ENCODE measurements at places on chromosomes 11 and 22. TPM values are rescaled to one million over a fixed set of nuclear protein-coding genes. Genes with fewer than 3 reads are reported as not detected.

Gene BACE1
- total RNA-seq, result 25.3 TPM

DNA sequence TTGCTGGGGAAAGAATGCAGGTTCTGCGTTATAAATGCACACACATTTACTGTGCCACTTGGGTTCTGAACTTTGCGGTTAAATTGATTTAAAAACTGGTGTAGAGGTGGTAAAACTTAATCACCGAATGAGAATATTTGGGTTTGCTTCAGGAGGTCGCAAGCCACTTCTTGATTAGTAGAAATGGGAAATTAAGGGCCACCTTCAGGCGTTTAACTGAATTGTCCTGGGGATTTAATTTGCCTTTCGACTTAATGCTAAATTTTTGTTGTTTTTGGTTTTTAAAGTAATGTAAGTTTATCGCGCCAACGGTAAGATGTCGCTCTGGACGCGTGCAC is 459 bp upstream of the NCR3LG1 start:
- peak overlapping the region; percentile 43 for H3K4me3 ChIP-seq
- peaks cover 41% of the 10 kb centered on the region for H3K27me3 ChIP-seq
- no peak for DNase-seq
- H3K36me3 ChIP-seq, result no peaks in the 10 kb centered on the region
- peaks cover 6% of the 10 kb centered on the region for H3K4me1 ChIP-seq

GRCh38 chr22:37561212-37562048 is 1.1 kb downstream of the CDC42EP1 start:
- H3K27ac ChIP-seq, result no peak overlapping the region
- peak; percentile 94 for DNase-seq
- peaks cover 11% of the 10 kb centered on the region for H3K27me3 ChIP-seq
- H3K4me3 ChIP-seq, result peak overlapping the region; percentile 56
- H3K36me3 ChIP-seq, result no peaks in the 10 kb centered on the region
- H3K4me1 ChIP-seq, result peaks cover 6% of the 10 kb centered on the region

GRCh38 chr11:119560961-119561360 is 138.0 kb upstream of the THY1 start:
- no peak for DNase-seq
- H3K27me3 ChIP-seq, result peaks cover 2% of the 10 kb centered on the region
- H3K4me3 ChIP-seq, result no peak overlapping the region
- no peaks in the 10 kb centered on the region for H3K36me3 ChIP-seq
- no peak overlapping the region for H3K27ac ChIP-seq

GRCh38 chr11:114399490-114400215 is 658 bp downstream of the C11orf71 start:
- peak; percentile 82 for DNase-seq
- H3K4me1 ChIP-seq, result peaks cover 16% of the 10 kb centered on the region
- no peaks in the 10 kb centered on the region for H3K27me3 ChIP-seq
- no peaks in the 10 kb centered on the region for H3K36me3 ChIP-seq
- peak overlapping the region; percentile 98 for H3K27ac ChIP-seq

Gene ANGPTL5
- not detected for total RNA-seq

DNA sequence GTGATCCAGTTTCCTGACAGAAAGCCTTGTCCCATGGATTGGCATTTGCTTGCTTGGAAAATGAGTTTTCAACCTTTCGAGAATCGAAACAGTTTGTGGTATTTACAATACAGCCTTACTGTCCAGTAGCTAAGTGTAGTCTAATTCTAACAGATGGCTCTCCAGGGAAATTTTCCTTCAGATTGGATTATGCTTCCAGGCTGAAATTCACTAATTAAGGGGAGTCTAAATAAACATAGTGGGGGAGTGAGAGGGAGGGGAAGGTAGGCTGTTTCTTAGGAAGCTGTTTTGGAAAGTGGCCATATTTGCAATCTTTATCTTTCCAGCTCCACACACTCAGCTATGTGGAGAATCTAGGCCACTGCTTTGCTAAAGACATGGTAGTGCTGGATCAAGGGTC is 81.3 kb downstream of the SYT9 start:
- H3K4me3 ChIP-seq, result no peak overlapping the region
- no peaks in the 10 kb centered on the region for H3K27me3 ChIP-seq
- peak overlapping the region; percentile 30 for H3K27ac ChIP-seq
- no peaks in the 10 kb centered on the region for H3K36me3 ChIP-seq
- H3K4me1 ChIP-seq, result no peaks in the 10 kb centered on the region

DNA sequence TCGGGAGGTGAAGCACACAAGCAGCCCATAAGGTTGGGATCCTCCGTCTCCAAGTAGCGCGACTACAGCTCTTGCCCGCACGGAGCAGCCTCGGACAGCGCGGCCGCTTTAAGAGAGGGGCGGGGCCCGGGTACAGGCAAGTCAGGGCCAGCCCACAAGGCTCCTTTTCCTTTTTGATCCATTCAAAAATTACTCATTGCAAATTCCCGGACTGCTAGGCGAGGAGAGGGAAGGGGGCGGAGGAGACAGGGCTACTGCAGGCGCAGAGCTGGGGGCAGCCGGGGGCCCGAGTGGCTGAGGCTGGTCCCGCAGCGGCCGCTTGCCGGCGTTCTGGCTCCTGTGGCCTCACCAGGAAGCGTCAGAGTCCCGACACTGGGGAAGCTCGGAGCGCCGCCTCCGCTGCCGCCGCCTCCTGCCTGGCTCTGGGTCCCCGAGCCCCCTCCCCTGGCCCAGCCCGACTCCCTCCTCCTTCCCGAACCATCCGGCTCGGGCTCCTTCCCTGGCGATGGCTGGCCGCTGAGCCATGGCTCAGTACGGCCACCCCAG is at the start of gene UBASH3B:
TSS of gene UBASH3B (plus strand) at position 196 of the 546 bp plus-strand sequence. CDS start at position 524, 328 bp downstream.
- peak within 1 kb of the TSS; percentile 74 for H3K4me3 ChIP-seq
- no peaks in the 10 kb centered on the region for H3K36me3 ChIP-seq
- peak; percentile 84 for DNase-seq
- H3K27ac ChIP-seq, result no peak within 1 kb of the TSS
- H3K4me1 ChIP-seq, result peaks cover 11% of the 10 kb centered on the region

Gene JRKL
- total RNA-seq, result 3.0 TPM

- H3K27me3 ChIP-seq, result no peaks in the 10 kb centered on the region
- H3K36me3 ChIP-seq, result no peaks in the 10 kb centered on the region
- no peak overlapping the region for H3K27ac ChIP-seq
Measured at GRCh38 chr11:112565551-112565950, 304.9 kb upstream of the PLET1 start.

- no peak overlapping the region for H3K4me3 ChIP-seq
- H3K27ac ChIP-seq, result peak overlapping the region; percentile 52
- DNase-seq, result peak; percentile 66
- H3K4me1 ChIP-seq, result peaks cover 23% of the 10 kb centered on the region
Measured at GRCh38 chr11:2675540-2675939, 24.3 kb downstream of the KCNQ1OT1 start.

Measured in cardiac muscle cell (in vitro differentiated cells and primary cell).